ENCODE measurements at places on chromosomes 4 and X.

GRCh38 chrX:41339148-41339547 is 5.2 kb downstream of the DDX3X start:
- no peak for DNase-seq

GRCh38 chr4:184845367-184846021 is 19.7 kb upstream of the ACSL1 start:
- DNase-seq: no peak

GRCh38 chrX:108699368-108699767 is 37.0 kb downstream of the IRS4 start:
- DNase-seq: peak; percentile 38

DNA sequence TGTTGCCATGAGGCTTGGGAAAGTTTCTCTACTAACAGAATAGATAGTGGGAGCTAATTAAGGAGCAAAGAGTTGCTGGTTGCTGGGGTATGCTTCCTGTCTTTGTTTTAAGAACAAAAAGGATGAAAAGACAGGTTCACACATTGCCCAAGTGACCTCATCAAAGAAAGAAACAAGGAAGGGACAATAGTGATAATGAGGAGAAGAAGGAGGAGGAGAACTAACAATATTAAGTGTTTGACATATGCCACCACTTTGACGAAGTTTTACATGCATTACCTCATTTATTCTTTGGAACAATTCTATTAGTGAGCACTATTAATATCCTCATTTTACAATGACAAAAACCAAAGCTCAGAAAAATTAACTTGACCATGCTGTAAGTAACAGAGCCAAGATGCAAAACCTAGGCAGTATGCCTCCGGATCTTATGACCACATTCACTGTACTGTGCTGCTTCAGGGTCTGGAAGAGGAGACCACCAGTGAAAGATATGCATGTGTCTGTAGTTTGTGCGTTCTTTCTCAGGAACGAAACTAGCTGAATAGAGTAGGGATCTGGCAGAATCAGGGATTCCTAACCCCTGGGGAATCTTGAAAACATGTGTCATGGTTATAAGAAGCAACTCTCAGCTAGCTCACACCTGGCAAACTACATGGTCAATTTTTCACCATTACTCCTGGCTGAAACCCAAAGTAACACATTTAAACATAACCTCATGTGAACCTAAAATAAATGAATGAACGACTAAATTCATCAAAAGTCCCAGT is 83.8 kb downstream of the MOSPD2 start:
- DNase-seq: no peak

DNA sequence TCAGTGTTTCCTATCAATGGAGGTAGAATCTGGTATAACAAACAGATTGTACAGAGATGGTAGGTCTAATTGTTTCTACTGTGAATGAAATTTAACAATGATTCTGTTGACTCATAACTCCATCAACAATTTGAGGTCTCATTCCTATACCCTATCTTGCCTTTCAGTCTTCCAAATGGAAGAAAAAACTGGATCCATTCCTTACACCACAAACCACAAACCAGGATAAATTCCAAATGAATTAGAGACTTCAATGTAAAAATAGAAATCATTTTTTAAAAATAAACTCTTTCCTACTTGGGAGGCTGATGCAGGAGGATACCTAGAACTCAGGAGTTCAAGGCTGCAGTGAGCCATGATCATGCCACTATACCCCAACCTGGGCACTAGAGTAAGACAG is 114.4 kb upstream of the WDR44 start:
- no peak for DNase-seq

DNA sequence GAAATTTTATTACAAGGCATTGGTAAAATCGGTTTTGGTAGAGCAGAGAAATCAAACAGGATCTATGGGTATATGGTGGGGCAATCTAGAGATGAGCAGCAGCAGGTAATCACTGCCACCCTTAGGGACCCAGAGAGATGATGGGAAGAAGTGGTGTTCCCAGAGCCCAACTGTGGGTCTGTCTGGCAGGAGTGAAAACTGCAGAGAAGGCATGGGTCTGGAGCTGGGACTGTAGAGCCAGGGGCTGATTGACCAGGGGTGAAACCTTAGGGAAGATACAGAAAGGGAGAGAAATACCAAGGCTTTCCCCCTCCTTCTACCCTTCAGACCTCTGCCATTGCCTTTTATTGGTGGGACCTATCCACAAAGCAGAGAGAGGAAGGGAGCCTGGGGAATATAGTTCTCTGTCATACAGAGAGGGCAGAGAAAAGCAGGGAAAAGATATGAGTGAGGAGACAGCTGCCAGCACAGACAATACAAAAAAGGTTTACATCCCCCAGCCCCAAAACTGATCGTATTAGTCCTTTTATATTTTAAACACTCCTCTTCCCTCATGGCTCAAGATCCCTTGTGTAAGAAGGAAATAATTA is 28.7 kb downstream of the PDLIM5 start:
- DNase-seq: no peak

DNA sequence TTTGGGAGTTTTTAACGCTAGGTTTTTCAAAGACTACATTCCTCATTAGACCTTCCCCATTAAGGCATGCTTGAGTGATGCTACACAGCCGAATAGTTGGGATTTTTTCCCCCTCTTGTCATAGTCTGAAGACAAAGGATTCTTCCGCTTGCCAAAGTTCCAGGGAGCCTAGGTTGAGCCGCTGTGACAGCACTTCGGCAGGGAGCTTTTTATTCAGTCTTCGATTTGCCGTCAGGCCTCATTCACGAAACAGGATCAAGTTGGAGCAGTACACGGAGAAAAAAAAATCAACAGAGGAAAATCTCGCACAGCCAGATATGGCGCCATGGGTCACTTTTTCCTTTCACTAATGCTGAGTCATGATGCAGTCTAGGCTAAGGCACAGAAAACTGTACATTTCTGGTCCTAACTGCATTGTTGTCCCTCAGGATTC is 24.3 kb downstream of the SHROOM3 start:
- DNase-seq: peak; percentile 19

GRCh38 chr4:114249976-114250375 is 270.5 kb upstream of the ARSJ start:
- no peak for DNase-seq

- DNase-seq: no peak
These were observed 81.9 kb upstream of the PDHA2 start for GRCh38 chr4:95758001-95758400.

GRCh38 chrX:121028419-121028818 is 19.0 kb upstream of the GLUD2 start:
- no peak for DNase-seq

- DNase-seq: no peak
These were observed 155.8 kb downstream of the ATP10D start for GRCh38 chr4:47640911-47641310.

DNA sequence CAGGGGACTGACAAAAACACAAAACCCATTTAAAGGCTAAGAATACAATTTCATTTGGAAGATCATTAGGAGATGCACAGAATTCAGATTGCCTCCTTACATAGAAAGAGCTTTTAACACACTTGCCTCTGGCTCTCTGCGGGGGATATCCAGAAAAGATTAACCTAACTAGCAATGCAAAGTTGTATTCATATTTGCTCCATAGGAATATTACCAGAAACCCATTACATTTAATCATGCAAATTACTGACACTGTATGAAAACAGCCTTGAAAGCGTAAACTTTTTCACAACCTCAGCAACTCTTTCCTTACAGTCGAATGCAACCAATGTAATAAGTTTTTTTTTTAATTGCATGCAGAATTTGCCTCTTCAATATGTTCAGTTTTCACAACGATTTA is 1087.3 kb upstream of the PRKX start:
- DNase-seq: no peak

- no peak for DNase-seq
These were observed 74.8 kb upstream of the PASD1 start for GRCh38 chrX:151488677-151489076.

GRCh38 chr4:153655928-153656327 is 28.2 kb upstream of the TLR2 start:
- DNase-seq: peak; percentile 57

DNA sequence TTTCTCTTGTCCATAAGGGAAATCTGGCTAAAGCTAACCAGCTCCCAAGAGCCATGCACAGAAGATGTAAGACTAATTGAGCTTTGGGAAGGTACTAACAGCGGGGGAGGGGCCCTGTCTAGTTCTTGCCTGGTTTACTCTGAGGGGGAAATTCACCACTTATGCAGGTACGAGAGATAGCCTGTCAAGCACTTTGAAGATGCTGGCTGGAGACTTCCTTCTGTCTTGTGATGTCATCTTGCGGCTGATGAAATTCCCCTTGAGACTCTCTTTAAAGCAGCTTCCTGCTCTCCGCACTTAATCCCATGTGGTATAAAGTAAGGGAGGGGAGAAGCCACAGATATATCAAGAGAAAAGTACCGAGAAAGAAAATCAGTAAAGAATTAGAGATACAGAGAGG is 345.3 kb downstream of the MAPK10 start:
- no peak for DNase-seq

GRCh38 chrX:72666451-72666850 is 47.7 kb downstream of the PHKA1 start:
- no peak for DNase-seq

DNA sequence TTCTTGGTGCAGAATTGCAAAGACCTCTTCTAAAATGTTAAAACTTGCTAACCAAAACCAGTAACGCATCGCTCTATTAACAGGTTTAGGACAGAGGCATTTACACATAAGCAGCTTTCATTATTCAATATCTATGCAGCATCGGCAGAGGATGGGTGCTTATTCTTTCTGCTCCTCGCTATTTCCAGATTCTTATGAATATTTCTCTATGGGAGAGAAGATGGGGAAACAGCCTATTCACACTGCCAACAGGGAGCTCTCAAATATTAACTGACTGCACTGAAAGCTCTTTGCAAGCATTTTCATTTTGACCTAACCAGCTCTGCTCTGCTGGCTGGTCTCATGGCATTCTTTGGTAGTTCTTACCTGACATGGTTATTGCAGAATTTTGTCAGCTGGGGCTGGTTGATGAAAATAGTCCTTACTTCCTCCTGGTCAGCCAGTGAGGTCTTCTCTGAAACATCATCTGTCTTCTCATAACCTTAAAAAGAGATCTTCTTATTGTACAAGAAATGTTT is 30.2 kb downstream of the ATP8A1 start:
- no peak for DNase-seq

- no peak for DNase-seq
These were observed 71.1 kb downstream of the CCSER1 start for GRCh38 chr4:90198086-90198847.

GRCh38 chrX:133415276-133416105 is at the start of gene GPC4:
Gene GPC4 (minus strand): TSS chrX:133415489. CDS start chrX:133414965, 524 bp downstream.
- peak; percentile 53 for DNase-seq

DNA sequence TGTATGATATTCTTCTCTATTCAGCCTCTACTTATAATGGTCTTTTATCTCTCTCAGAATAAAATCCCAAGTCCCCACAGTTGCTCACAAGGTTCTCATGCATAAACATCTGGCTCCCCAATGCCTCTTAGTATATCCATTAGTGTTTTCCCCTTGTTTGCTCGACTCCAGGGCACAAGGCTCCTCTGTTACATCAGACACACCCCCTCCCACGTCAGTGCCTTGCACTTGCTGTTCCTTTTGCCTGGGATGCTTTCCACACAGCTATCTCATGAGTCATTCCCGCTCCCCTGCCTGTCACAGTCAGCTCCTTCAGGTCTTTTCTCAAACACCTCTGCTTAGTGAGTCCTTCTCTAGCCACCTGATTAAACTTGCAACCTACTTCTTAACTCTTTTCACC is 260.2 kb downstream of the IL1RAPL1 start:
- DNase-seq: peak; percentile 78

DNA sequence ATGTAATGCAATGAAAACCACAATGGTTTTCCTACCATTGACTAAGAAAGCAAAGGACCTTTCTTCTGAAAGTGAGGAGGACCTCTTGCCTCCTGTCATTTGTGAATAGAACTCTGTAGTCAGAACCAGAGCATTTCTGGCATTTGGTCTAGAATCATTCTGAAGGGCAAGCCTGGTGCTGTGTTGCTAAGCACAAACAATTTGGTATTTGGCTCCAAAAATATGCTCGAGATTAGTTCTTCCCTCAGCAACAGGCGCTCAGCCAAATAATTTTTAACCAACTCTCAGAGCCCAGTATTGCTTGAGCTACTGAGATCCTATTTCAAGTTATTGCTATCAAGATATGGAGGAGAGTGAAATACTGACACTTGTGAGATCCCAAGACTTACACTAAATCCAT is 71.0 kb downstream of the SNCA start:
- peak; percentile 58 for DNase-seq

- no peak for DNase-seq
These were observed at the start of gene ZFP92 for GRCh38 chrX:153411255-153411987. Gene ZFP92 (plus strand): TSS chrX:153411472. CDS start chrX:153418323, 6,851 bp downstream.

- no peak for DNase-seq
These were observed 70.1 kb upstream of the HCCS start for GRCh38 chrX:11040996-11041395.

DNA sequence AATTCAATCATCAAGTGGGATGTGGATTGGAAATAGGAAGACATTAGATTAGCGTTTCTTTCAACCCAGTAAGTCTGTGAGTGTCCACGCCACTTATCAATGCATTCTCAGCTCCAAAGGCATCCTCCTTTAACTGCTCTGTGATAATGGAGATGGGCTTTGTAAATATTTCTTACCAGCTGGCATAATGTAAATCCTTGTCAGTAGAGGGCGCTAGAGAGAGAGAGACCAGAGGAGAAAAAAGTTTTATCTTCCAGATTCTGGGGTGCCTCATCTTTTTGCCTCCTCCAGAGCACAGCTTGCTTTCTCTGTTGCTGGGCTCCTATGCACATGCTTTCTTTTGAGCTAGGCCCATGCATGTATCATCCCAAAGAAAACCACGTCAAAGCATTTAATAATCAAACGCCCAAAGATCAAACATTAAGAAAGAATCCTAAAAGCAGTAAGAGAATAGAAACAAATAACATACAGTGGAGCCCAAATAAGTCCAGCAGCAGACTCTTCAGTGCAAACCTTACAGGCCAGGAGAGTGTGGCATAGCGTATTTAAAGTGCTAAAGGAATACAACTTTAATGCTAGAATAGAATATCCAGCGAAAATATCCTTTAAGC is 9.6 kb upstream of the MTMR1 start:
- DNase-seq: no peak

- DNase-seq: no peak
These were observed at the start of gene FRAS1 for GRCh38 chr4:78057135-78057599. Gene FRAS1 (plus strand): TSS chr4:78057323. CDS start chr4:78058010, 687 bp downstream.

- DNase-seq: no peak
These were observed 78.3 kb downstream of the GASK1B start for GRCh38 chr4:158094413-158095134.

DNA sequence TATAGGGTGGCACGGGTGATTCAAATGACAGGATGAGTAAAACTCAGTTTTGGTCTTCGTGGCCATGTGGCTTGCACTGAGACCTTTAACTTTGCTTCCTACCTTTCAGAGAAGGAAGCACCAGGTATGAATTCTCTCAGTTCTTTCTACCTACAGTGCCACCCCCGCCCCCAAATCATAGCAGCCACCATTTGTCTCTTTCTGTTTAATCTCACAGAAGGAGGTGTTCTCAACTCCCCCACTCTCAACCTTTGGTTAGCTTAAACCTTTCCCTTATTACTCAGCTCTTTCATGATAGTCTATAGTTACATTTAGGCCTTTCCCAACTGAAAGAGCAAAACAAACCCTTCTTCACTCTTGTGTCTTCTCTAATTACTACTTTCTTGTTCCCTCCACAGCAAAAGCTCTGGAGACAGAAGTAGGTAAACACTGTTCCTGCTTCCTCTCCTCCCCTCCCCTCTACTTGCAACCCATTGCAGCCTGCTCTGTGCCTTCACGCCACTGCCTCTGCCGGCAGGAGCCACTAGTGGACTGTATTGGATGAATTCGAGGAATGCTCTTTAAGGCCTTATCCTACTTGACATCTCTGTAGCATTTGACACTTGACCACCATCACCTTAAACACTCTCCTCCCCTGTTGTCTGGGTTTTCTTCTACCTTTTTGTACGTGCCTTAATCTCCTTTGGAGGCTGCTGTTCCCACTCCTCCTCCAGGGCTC is 123.7 kb downstream of the AFF1 start:
- DNase-seq: peak; percentile 66
